ENCODE measurements at places on chromosomes 3 and 15.
A peak's percentile ranks its signal among the peaks of the same experiment; 100 is the strongest.

GRCh38 chr3:43331381-43331780 is 45.0 kb downstream of the SNRK start:
- no peak for DNase-seq

DNA sequence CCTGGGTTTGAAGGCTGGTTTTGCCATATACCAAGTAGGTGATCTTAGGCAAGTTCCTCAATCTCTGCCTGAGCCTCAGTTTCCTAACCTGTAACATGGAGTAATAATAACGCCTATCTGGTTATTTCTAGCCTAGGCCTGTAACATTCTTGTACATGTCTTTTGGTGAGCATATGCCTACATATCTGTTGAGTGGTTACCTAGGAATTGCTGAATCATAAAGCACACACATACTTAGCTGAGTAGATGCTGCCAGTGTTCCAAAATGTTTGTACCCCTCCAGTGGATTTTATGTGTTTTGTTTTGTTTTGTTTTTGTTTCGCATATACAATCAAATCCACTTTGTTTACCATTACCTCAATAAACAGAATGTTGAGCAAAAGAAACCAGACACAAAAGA is 17.4 kb upstream of the MFGE8 start:
- DNase-seq, result no peak

DNA sequence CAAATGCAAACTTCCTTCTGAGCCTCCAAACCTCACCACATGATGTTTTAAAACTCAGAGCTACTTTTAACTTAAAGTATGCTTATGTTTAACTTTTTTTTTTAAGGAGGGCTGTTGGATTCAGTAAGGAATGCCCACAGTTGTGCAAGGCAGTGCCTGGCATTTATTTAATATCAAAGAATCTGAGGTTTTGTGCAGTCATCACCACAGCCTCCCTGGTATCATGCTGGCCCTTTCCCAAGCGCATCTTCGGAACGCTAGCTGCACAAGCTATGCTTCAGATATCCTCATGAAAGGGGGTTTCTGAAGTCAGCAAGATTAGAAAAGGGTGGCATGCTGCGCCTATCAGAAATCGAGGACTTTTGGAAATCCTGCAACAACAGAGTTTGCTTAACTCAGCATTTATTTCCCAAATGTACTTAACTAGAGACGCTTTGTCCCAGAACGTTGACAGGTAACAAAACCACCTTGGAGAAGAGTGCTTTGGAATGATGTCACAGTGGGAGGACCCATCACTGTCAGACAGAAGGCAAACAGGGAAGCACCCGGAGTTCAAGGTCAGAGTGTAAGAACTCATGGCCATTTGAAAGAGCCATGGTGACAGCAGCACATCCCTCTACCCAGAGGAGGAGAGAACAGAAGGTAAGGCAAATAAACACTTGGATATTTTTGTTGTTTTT is 120.2 kb upstream of the IGF1R start:
- DNase-seq, result no peak

DNA sequence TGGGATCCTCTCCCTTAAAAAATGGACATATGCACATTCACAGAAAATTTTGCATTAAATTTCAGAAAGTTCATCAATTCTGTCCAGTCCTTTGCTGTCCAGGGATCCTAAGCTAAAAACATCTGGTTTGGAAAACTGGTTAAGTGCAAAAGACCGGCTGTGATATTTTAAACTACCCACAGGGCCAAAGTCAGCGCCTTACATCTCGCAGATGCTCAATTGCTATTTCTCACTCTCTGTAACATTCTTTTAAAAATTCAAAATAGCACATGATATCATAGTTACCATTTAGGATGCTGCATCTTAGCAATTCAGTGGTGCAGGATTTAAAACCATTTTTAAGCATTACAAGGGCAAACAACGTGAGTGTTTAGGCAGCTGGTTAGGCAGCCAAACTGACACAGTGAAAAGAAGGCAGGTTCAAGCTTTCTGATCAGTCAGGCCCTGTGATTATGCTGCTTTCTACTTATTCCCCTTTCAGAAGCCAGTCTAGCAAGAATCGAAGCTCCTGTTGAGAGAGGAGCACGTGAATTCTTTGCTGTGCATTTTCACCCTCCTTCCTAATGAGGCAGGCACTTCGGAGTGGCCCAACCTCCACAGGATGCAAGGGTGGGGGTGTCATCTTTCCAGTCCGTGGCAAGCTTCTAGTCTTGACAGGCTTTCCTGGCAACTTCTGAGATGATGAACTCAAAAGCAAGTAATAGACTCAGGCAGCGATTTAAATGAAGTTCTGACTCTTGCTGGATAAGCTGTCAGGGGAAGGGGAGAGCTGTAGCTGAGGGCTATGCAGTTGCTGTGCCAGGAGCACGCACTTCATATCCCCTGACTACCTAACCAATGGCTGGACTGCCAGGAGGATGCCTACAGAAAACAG is 8.8 kb downstream of the PRICKLE2 start:
- peak; percentile 18 for DNase-seq

DNA sequence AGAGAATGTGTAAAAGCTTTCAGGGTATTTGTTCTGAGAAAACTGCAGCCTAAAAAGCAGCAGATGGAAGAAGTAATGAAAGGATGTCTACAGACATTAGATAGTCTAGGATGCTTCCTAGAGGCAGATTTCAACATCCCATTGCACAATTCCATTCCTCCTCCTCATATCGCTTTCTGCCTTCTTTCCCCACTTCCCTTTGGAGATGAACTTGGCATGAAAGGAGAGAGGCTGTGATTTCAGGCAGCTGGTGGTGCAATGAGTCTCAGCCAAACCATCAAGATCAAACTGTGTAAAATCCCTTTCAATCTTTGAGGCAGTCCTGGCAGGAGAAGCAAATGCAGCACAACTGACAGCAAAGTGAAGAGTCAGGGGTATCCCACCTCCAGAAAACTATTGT is 438.7 kb upstream of the KCNMB2 start:
- no peak for DNase-seq

DNA sequence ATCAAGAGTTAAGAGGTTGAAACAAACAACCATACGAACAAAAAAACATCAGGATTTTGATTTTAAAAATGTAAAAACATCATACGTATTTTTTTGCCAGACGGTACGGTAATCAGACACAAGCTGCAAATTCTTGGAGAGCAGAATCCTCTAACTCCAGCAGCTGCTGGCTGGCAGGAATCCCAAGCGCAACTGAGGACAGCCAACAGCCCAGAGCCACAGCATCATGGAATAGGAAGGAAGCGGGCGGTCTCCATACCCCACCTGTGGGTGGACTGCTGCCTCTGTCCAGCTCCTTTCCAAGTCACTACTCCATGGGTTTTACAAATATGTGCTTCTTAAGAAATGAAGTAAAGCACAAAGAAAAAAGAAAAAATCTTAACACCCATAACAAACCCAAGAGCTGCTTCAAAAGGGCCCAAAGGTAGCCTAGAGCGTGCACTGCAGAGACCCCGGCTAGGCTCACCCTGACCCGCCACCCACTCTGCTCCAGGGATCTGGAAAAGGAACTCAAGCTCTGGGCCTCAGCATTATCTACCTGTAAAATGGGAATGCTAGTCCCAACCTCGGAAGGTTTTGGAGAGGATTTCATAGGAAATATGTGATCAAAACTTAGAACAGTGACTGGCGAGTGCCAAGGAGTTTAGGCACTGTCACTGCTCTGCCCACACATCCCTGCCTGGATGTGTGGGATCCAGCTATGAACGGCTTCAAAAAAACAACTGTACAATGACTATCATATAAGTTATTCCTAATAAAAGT is 33.4 kb downstream of the ZXDC start:
- no peak for DNase-seq

DNA sequence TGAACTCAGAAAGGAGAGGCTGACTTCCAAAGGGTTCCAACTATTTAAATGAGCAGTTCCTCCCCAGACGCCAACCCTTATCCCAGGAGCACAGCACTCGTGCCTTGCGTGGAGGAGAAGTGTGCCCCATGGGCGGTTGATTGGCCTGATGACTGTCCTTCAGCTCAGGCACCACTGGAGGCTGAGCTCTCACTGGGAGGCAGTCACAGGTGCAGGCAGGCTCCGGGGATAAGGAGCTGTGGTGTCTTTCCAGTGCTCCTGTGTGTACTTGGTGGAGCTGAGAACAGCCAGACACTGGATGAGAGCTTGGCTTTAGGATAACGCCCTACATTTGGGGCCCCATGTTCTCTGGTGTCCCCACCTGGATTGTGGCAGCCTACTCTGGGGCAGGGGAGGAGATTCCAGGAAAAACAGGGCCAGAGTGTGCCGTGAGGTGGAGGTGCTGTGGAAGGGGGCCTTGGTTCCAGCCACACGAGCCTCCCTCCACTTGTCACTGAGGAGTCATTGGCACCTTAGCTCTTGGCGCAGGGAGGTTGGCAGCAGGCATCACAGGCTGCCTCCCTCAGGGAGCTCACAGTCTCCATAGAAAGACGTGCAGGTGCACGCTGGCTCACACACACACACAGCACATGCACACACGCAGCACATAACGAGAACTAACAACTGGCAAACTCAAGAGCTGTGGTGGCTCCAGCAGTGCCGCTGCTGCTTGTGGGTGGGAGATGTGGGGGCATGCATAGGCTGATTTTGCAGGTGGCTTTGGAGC is 22.7 kb upstream of the EPHB3 start:
- DNase-seq, result no peak

GRCh38 chr3:129320261-129320660 is 41.6 kb downstream of the HMCES start:
- no peak for DNase-seq

DNA sequence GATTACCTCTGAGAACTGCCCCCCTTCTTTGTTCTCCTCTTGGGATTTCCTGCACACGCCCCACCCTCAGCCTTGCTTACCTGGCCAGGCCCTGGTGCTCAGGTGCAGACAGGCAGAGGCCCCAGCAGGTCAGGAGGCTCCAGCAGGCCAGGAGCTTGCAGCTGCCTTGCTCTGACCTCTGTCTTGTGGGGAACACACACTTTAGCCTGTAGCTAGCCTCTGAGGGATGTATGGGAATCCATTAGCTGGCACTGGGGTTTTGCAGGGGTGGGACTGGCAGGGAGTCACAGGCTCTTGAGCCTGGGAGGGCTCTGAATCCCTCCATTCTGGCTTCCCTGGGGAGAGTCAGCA is 2.7 kb downstream of the SMAD6 start:
- DNase-seq, result no peak

- no peak for DNase-seq
Observed at GRCh38 chr3:25403968-25404367, 24.1 kb upstream of the RARB start.

DNA sequence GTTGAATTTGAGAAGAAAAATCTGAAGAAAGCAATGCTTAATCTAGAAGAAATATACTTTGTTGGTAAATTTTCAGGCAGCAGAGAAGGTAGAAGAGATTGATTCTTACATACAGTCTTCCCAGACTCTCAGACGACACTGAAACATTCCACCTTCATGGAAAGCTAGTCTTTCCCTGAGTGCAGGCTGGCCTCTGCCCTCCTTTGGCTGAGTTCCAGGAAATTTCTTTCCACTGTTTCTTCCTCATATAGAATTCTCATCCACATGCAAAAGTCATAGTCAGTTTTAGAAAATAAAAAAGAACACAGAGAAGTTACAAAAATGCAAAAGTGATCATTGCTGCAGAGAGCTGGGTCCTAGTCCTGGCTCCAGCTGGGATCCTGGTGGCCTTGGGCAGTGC is 142.5 kb upstream of the PRR23C start:
- no peak for DNase-seq

DNA sequence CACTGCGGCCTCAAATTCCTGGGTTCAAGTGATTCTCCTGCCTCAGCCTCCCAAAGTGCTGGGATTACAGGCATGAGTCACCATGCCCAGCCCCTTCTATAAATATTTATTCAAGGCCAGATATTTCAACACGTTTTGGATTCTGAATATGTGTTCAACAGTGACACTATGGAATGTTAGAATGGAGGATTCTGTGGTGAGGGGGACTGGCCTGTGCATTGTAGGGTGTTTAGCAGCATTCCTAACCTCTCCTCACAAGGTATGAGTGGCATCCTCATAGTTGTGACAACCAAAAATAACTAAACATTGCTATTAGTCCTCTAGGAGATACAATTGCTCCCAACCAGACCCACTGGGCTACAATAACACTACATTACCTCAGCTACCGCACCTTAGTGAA is 104.0 kb upstream of the ATP10A start:
- DNase-seq, result no peak

- no peak for DNase-seq
Observed at GRCh38 chr3:135865085-135865484, 100.4 kb upstream of the PPP2R3A start.

GRCh38 chr3:178072391-178073305 is 463.6 kb upstream of the KCNMB2 start:
- DNase-seq, result peak; percentile 48

GRCh38 chr3:197687570-197687969 is 49.1 kb downstream of the RUBCN start:
- DNase-seq, result no peak

DNA sequence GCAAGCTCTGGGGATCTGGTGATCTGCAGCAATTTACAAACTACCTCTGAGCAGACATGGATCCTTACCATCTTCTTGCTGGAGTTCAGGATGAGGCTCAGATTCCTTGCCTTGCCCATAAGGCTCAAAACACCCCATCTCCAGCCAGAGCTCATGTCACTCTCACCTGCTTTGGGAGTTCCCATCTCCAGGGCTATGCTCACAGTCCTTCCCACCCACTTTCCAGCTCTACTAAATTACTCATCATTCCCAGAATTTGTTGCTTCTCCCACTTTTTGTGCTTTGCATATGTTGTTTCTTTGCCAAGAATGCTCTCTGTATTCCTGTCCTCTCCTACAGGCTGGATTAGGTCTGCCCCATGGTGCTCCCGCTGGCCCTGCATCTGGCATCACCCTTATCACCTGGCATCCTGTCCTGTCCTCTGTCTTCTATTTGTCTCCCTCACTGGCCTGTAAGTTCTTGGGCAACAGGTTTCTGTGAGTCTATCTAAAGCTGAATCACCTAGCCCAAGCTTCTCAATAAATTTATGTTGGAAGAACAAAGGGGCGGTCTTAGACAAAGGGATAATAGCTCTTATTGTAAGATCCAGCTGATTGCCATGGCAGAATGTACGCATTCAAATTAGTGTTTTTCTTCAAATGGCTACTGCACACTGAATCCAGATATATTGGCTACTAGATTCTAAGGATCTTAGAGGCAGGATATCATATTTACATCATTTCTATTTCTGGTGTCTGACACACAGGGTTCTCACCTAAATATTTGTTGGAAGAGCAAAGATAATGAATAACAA is 179.2 kb downstream of the CLSTN2 start:
- no peak for DNase-seq

- no peak for DNase-seq
Observed at GRCh38 chr15:52308446-52309153, 13.0 kb upstream of the MYO5C start.

DNA sequence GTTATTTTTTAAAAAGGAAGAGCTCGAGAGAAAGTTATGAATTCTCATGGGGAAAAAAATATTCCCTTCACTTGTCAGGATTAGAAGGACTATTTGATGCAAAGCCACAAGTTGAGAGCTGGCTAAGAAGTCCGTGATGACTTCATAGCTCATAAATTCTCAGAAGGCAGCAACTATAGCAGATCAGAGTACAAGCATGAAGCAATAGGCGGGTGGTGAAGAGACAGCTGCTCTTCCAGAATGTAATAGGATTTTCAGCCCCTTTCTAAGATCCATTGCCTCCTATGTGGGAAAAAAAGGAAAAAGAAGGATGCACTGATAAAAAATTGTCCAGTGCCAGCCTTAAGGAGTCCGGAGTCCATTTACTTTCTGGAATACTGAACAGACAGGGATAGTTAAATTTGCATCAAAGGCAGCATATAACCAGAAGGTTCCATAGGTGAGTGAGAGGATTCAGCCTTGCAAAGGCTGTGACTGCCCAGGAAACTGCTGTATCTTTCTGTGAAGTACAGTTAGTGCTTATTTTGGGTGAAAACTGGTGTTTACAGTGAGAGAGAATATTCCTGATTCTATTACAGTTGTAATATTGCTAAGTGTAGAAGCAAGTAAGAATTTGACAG is 929.5 kb upstream of the ALCAM start:
- DNase-seq, result no peak
